Esophagus muscularis mucosa (tissue), 4 donors: ENCODE measurements at places on chromosomes 16 and 17.

GRCh38 chr17:34386697-34387550, 23.9 kb upstream of the CCL1 start:
- no peak for DNase-seq

- peak; percentile 60 for DNase-seq
These were observed 61.6 kb downstream of the GNA13 start for GRCh38 chr17:64994781-64995538.

- DNase-seq = no peak
These were observed 36.0 kb upstream of the HLF start for GRCh38 chr17:55228683-55229192.

- DNase-seq = no peak
These were observed 33.5 kb downstream of the BANP start for GRCh38 chr16:87984632-87985267.

DNA sequence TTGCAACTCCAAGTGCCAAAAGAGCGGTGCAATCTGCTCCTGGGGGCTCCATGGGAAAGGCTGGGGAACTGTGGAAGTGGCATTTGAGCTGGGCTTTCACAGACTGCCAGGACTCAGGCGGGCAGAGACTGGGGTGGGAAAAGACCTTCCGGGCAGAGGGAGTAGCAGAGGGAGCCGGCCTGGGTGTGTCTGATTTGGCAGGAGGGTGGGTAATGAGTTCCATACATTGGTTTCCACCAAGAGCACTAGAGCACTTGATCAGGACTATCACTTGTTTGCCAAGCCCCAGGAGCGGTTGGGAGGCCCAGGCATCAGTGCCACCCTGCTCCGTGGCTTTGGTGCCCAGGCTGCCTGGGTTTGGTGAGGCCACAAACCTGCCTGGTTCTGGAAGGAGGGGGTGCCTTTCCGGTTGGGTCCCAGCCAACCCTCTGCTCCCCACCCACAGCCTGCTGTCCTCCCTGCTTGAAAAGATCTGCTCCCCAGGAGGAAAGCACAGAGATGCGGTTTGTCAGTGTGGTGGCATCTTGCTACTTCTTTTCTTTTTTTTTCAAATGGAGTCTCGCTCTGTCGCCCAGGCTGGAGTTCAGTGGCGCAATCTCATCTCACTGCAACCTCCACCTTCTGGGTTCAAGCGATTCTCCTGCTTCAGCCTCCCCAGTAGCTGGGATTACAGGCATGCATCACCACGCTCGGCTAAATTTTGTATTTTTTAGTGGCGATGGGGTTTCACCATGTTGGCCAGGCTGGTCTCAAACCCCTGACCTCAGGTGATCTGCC, 3.5 kb upstream of the TRIM47 start:
- DNase-seq = no peak

DNA sequence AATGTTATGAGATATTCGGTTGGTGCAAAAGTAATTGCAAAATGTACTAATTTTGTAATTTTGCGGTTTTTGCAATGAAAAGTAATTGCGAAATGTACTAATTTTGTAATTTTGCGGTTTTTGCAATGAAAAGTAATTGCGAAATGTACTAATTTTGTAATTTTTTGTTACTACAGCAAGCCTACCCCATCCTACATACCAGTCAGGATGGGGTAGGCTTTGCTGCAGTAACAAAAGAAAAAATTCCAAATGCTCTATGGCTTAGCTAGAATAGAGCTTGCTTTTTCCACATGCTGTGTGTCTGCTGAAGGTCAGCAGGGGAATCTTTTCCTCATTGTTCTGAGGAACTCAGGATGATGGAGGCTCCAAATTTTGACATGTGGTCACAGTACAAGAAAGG, 83.3 kb upstream of the GPRC5B start:
- DNase-seq = no peak

DNA sequence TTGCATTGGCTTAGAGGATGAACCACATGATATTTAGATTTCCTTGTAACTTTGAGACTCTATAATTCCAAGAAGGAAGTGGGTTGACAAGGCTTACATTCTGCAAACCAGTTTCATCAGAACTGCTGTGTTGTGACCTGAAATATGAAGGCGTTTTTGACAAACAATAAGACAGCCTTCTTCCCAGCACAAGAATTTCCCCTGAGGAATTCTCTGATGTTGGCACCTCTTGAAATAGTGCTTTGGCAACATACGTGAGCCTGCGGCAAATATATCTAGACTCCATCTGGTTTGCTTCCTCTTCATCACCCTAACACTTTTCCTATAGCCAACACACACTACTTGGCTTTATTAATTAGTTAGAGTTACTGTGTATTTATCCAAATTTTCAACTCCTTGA, 585.5 kb upstream of the SOX9 start:
- no peak for DNase-seq

DNA sequence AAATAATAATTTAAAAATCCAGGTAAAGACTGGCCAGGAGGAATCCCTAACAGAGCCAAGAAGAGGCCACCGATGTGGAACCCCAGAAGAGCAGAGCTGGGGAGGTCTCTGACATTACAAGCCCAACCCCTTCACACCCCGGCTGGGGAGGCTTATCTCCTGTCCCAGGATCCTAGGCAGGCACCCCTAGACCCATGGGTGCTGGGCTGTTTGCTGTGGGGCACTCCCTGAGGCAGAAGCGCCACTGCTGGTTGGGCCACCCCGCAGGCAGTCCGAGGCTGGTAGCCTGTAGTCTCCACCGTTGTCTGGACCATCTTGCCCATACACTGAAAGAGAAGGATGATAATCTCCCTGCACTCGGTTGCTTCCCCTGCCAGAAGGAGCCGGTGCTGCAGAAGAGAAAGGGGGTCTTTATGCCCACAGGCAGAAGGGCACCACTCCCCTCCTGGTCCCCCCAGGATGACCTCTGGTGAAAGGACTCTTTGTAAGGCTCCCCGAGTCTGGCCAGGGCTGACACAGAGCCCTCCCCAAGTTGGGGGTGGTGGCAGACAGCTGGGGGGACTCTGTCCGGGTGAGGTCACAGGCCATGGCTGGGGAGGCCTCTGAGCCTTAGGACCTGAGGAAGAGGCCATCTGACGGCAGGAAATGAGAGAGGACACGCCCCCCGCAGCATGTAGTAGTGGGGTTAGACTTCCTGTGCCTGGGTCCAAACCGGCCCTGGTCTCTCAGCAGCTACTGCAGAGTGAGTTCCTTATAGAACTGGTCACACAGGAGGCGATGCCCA, 34.2 kb downstream of the CFAP20 start:
- DNase-seq = no peak

- DNase-seq = no peak
These were observed 45.5 kb downstream of the CYTH1 start for GRCh38 chr17:78736526-78737079.

GRCh38 chr17:60863892-60864707, 186.4 kb downstream of the BCAS3 start:
- DNase-seq = no peak

GRCh38 chr16:81500833-81501521, 56.4 kb downstream of the CMIP start:
- DNase-seq = no peak

GRCh38 chr17:55198690-55199370, 65.9 kb upstream of the HLF start:
- DNase-seq = no peak

- DNase-seq = no peak
These were observed 26.7 kb downstream of the TBX4 start for GRCh38 chr17:61478790-61479492.

- no peak for DNase-seq
These were observed 33.7 kb downstream of the GINS3 start for GRCh38 chr16:58425756-58426494.
